ENCODE measurements at places on chromosomes 12 and 14.

DNA sequence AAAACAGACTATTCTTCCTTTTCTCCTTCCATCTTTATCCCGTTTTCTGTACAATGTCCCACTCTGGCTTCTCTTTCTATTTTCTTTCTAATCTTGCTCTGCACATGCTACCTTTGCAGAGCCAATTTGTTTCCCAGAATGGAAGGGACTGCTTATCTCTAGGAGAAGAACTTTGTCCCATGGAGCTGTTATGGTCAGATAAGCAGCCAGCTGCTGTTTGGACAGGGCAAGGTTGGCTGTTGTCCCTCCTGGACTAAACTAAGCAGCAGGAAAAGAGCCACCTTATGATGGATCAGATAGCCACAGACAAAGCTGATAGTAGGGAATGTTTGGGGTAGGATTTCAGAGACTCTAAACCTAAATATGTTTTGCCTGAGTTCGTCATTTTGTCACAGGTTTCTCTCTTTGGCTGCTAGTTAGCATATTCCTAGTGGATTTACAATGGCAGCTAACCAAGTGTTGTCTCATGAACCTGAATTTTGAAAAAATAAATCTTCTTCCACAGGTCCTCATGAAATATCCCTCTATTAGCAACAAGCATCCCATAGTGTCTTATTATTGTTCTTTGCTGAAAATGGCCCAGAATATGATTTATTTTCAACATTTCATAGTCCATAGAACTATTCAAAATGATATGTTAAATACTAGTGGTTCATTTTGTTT is 262.8 kb downstream of the SLC16A7 start:
- no peak for DNase-seq

DNA sequence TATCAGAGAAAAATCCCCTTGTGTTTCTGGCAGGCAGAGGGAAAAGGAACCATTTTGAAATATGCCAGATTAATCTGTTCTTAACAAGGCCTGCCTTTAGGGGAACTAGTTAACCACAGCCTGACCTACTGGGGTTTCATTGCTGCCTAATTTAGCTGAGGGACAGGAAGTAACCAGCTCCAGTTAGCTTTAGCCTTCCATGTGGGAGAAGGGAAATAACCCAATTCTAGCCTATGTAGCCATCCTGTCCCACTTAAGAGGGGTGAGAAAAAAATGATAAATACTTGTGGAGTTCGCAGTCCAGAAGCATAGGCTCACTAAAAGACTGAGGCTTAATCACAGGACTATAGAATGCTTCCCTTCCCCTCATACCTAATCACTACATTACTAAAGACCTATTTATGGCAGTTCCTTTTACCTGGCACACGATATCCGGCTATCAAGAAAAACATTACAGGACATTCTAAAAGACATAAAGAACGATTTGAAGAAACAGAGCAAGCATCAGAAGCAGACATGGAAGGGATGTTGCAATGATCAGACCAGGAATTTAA is 22.8 kb downstream of the COX8C start:
- no peak for DNase-seq

DNA sequence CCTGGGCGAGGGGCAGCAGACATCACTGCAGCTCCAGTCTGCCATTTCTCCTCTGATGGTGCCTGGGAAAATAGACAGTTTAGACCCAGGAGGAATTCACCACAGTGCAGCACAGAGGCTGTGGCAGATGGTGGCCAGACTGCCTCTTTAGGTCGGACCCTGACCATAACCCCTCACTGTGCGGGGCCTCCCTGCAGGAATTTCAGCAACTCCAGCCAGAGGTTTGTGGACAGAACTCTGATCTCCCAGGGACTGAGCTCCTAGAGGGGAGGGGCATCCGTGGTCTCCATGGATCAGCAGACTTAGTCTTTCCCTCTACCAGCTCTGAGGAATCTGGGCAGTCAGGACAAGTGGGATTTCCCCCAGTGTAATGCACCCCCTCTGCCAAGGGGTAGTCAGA is 106.5 kb downstream of the ZC3H14 start:
- DNase-seq = no peak

DNA sequence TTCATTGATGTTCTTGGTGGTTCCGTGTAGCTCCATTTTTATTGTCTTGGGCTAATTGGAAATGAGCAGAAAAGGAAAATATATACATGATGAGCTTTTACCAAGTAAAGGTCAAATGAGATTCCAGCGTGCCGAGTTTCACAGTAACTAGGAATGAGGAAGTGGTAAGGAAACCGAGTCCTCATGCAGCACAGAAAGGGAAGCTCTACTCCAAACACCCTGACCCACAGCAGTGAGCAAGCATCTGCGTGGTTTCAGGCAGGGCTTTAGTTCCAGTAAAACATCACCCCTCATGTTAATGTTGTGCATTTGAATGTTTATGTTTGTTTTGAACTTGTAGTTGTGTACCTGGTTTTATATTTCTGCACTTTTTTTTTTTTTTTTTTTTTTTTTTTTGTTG is 208.0 kb downstream of the SLC41A2 start:
- no peak for DNase-seq

DNA sequence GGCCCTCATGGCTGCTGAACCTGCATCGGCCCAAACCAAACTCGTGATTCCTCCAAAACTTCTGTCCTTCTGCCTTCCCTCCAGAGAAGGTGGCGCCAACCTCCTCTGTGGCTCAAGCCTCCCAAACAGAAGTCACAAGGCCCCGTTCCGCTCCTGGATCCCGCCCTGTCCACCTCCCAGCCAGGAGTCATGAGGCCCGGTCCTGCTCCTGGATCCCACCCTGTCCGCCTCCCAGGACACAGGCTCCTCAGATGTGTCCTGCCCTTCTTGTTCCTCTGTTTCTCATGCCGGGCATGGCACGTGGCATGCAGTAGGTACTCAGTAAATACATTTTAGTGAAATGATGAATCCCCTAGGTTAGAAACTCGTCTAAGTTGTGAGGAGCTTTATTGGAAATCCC is 94.2 kb upstream of the SFSWAP start:
- DNase-seq = no peak

DNA sequence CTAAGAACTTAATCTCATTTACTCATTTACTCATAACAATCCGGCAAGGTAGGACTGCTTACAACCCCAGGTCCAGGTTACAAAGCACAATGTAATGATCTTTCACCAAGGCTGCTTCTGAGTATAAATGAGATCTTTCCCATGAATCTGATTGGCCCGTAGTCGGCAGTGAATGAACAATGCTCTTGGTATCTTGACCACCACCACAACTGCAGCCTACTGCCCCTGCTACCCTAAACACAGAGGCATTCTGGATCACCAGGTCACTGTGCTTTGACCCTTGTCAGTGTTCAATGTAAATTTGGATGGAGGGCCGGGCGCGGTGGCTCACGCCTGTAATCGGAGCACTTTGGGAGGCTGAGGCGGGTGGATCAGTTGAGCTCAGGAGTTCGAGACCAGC is 15.9 kb downstream of the FAM181A start:
- no peak for DNase-seq

DNA sequence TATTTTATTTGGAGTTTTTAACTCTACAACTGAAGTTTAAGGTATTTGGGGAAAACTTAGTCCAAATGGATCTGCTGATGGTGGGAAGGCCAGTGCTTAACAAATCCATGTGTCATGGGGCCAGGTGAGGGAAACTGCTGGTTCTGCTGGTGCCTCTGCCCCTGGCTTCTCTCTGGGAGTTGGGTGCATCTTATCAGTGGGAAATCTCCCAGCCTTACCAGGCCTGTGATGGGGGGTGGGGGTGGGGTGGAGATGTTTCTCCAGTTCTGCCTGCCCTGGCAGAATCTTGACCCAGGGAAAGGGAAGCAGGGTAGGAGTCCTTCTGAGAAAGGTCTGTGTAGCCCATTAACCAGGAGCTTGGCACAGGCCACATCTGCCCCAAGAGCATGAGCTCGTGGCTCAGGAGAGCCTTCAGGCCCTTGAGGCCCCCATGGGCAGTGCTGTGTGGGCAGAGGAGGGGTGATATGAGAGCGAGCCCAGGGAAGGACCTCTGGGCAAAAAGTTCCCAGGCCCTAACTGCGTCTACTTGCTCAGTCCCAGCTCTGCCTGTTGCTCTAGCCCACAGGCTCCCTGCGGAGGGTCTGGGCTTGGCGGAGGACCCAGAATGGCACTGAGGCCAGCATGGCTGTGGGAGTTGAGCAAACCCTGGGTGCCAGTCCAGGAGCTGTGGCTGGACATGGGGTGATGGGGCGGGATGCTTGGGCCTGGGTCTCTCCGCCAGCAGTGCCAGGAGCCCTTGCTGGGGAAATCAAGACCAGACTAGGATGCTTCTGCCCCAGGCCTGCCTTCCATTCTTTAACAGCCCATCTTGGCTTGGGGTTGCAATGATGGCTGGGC is 18.2 kb downstream of the VASH1 start:
- DNase-seq = no peak

DNA sequence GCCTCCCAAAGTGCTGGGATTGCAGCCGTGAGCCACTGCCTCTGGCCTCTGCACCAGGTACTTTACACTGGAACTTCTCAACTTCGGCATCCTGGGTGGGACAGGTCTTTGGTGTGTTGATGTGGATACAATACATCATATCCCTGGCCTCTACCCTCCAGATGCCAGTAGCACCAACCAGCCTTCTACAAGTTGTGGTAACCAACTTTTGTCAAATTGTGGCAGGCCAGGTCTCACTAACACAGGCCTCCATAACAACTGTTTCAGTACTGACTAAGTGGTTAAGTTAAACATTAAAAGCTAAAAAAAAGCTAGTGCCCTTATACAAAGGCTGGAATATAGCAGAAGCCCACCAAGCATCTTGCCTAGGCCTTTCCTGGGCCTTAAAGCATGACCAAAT is 232.9 kb downstream of the PCNX1 start:
- no peak for DNase-seq

- no peak for DNase-seq
These were observed 36.3 kb downstream of the ADGRD1 start for GRCh38 chr12:130990034-130990433.

DNA sequence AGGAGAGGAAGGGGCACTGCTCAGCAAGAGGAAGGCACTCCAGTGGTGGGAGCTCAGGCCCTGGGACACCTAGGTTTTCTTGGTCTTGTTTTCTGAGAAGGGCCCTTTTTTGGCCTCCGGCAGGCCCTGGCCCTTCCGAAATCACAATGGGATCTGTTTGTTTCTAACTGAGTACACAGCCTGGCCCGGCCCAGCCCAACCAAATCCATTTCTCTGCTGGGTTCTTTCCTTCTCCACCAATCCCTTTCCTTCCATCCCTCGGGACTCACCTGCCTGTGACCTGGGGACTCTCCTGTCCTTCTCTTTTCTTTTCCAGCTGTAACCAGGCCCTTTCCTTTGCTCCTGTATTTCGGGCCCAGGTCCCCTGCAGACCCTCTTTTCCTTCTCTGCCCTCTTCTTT is 18.6 kb downstream of the TEAD4 start:
- no peak for DNase-seq

- DNase-seq = no peak
These were observed 169.6 kb downstream of the ZFP36L1 start for GRCh38 chr14:68623307-68623706.

- DNase-seq = no peak
These were observed 56.4 kb upstream of the ATP2A2 start for GRCh38 chr12:110224379-110225304.

DNA sequence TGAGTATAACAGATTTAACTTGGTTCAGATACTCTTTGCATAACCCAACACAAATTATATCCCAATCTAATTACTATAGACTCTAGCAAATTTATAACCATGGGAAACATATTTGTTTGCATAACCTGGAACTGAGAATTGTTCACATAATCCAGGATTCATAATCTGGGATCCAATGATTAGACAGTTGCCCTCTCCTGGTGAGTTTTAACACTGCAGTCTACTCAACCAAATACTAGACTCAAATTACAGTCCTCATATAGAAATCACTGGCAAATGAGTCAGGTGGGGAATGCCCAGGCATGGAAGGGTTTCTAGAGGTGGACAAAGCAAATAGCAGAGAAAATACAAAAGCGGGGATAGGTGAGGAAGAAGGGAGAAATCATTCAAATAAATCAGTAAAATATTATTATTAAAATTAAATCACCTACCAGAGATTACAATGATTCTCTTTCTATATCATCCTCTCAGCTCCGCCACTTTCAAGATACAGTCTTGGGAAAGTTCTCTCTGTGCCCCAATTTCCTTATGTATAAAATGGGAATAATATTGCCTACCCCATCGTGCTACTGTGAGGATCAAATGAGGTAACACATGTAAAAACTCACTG is 9.4 kb downstream of the GCH1 start:
- no peak for DNase-seq

DNA sequence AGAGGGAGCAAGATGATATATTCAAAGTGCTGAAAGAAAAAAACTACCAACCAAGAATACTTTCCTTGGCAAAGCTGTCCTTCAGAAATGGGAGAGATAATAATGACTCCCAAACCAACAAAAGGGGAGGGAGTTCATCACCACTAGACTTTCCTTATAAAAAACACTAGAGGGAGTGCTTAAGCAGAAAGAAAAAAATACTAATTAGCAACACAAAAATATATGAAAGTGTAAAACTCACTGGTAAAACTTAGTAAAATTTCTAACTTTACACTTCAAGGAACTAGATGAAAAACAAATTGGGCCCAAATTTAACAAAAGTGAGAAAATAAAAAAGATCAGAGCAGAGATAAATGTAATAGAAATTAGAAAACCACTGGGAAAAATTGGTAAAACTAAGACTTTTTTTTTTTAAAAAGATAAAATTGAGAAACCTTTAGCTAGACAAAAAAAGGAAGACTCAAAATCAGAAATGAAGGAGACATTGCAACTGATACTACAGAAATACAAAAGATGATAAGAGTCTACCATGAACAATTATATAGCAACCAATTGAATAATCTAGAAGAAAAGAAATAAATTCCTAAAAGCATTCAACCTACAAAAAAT is 60.4 kb upstream of the FAR2 start:
- DNase-seq = no peak

DNA sequence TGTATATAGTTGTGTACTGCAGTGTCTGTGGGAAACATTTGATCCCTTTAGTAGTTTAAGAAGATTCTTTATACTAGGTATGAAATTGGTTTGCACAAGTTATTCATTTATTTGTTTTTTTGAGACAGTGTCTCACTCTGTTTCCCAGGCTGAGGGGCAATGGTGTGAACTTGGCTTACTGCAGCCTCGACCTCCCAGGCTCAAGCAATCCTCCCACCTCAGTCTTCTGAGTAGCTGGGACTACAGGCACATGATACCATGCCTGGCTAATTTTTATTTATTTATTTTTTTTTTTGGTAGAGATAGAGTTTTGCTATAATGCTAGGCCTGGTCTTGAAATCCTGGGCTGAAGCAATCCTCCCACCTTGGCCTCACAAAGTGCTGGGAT is 209.4 kb downstream of the RASSF9 start:
- no peak for DNase-seq

GRCh38 chr14:93701562-93701961 is 86.7 kb downstream of the PRIMA1 start:
- no peak for DNase-seq
